ENCODE measurements at places on chromosomes 1 and 21.

DNA sequence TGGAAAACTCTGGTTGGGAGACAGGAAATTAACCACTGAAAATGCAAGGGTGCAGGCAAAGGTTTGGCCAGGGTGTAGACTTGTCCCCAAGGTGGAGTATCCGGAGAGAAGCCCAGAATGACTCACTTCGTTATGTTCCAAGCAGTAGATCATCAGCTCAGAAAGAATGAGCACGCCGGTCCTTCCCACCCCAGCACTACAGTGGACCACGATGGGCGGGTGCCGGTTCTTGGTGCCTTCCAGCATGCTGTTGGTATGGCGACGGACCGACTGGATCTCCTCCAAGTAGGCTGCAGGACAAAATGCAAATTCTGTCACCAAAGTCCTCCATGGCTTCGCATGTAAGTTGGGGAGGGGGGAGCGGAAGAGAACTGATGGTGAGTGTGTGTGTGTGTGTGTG is 83.4 kb downstream of the SMYD2 start:
- DNase-seq, result no peak

GRCh38 chr1:22731924-22732720 is 21.5 kb downstream of the EPHB2 start:
- DNase-seq, result no peak

- no peak for DNase-seq
Measured at GRCh38 chr21:36751383-36751782, 52.5 kb downstream of the SIM2 start.

- no peak for DNase-seq
Measured at GRCh38 chr1:236051242-236051791, 13.6 kb downstream of the NID1 start.

DNA sequence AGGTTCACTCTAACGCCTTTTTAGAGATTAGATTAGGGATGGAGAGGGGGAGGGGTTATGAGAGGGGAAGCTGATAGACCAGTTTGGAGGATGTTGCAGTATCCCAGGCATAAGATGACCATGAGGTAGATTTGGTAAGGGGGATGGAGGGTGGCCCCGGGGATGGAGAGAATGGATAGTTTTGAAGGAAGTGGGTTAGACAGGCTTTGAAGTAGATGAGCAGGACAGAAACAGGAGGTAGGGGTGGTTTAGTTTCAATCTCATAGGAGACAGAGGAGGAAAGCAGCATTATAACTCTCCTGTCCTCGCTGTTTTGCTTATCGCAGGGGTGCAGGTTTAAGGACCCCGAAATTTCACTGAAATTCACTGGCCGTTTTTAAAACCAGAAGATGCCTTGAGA is 11.8 kb downstream of the UBIAD1 start:
- DNase-seq, result no peak

- no peak for DNase-seq
Measured at GRCh38 chr1:117664314-117664713, 58.5 kb downstream of the TENT5C start.

- no peak for DNase-seq
Measured at GRCh38 chr1:10204003-10204642, 6.2 kb upstream of the KIF1B start.

GRCh38 chr21:45788198-45788597 is 144.7 kb downstream of the PCBP3 start:
- DNase-seq, result no peak

DNA sequence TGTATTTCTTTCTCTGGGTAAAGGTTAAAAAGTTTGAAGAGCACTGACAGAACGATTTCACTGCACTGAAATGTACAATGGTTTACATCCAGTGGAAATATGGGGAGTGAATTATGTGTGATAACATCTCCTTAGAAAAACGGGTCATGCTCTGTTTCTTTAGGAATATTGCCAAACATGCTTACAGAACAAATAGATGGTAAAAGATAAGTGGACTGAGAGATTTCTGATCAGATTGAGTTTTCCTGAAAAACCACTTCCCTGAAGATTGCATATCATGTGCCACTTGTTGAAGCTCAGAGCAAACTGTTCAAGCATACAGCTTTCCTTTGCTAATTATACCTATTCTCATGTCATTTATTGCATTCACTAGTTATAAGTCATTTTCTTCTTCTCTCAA is 29.9 kb upstream of the DISP1 start:
- no peak for DNase-seq

DNA sequence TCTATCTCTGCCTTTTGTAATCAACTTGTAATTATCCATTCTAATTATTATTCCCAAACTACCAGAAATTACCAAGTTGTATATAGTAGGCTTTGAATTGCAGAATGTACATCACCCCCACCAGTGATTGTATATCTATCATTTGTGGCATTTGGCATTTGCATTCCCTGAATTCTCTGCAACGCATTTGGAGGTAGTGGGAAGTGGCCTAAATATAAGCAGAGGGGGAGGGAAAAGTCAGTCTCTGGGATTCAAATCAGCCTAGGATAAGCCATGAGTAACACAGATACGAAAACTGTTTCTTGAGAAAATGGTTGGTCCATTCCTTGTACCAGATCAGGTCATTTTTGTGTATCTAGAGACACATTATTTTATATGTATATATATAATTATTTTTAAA is 20.7 kb downstream of the DDX20 start:
- DNase-seq, result no peak

DNA sequence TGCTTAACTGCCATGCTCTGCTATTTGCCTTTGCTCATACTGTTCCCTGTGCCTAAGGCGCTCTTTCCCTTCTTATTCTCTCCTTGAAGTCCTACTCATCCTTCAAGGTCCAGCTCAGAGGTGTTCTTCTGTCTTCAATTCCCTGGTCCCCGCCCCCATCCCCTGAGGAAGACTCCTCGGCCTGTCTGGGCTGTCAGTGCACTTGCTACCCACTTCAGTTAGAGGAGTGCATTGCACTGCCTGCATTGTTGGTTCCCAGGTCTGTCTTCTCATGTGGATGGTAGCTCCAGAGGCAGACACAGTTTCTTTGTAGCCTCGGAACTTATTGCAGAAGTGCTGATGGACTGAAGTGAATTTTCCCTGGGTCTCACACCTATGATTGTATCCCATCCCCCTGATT is 194.0 kb downstream of the C1orf94 start:
- no peak for DNase-seq

DNA sequence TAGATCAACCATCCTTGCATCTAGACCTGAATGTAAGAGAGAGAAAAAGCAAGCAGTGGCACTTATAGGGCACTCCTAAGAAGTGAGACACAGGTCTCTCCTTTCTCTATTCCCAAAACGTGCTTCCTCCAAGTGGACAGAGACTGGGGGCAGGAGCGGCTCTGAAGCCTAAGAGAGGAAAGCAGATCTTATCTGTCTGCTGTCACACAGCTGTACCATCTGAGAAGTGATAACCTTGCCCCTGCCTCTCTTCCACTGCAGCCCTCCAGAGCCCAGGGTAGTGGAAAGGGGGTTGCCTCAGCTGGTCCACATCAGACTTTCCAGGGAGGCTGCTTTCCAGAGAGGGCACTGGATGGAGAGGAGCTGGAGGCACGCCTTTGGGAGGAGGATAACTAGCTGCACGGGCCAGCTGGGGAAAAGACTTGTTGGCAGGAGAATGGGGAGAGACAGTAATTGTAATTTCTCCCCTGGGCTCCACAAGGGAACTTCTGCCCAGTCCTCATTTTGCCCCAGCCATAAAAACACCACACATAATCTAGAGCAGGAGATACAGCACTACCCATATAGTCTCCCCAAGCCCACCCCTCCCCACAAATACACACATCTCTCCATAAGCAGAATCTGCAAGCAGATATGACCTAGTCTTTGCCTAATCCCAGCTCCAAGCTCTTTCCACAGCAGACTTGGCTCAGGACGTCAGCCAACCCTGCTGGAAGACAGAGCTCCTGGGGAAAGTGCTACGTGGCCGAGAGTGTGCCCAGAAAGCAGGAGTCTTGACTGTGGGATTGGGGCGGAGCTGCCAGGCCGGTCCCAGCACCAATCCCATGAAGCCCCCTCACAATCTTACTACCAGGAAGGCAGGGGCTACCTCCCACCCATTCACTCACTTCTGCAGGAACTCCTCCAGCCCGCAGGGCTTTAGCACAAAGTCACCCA is 31.2 kb downstream of the PIK3C2B start:
- peak; percentile 83 for DNase-seq

DNA sequence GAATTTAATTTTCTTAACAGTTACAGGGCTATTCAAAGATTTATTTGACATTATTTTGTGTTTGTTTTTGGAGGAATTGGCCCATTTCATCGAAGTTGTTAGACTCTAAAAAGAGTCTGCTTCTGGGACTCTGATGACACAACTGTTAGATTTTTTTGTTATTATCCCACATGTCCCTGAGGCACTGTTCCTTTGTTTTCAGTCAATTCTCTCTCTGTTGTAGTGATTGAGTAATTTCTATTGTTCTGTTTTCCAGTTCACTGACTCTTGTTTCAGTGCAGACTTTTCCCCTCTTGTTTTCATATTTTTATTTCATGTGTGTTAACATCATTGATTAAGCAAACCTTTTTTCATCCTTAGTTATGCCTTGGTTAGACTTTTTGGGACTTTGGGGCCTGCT is 325.0 kb downstream of the ZNF326 start:
- DNase-seq, result no peak

- no peak for DNase-seq
Measured at GRCh38 chr1:20785907-20786252, 1.2 kb downstream of the HP1BP3 start.

- DNase-seq, result no peak
Measured at GRCh38 chr1:94265906-94266305, 28.5 kb upstream of the ARHGAP29 start.

DNA sequence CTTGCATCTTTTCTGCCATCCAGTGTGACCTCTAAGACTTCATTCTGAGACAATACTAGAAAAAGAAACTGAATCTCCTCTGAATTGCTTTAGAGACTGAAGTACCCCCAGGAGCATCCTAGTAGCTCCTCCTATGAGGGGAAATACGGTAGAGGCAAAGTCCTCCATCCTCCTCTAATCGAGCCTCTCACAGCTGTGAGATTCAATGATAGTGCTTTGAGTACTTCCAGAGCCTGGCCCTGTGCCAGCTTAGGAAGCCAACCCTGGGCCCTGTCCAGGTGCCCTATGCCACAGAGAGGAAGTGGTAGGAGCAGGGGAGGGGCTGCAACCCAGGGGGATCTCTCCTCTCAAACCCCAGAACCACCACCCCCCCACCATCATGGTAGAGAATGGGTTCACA is 10.7 kb downstream of the RORC start:
- no peak for DNase-seq

- DNase-seq, result no peak
Measured at GRCh38 chr1:116558140-116558549, 12.7 kb downstream of the CD58 start.

- no peak for DNase-seq
Measured at GRCh38 chr21:23017989-23018388, 2019.8 kb downstream of the NCAM2 start.

DNA sequence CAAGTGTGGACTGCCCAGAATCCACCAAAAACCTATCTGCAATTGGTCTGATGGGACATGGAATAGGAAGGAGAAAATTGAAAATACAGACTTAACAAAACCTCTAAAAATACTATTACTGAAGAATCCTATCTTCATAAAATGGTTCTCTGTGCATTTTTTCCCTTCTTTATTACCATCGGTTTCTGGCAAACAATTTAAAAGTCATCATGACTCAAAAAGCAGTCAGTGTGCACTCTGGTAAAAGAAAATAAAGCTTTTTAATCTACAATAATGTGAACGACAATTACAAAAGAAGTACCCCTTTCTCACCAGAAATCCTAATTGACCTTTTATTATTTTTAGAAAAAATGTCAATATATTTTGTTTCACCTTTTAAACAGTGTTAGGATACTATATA is 186.3 kb downstream of the TPR start:
- no peak for DNase-seq

- DNase-seq, result no peak
Measured at GRCh38 chr1:6861075-6861724, 75.9 kb downstream of the CAMTA1 start.

- DNase-seq, result no peak
Measured at GRCh38 chr1:239814306-239814881, 277.3 kb upstream of the FMN2 start.

DNA sequence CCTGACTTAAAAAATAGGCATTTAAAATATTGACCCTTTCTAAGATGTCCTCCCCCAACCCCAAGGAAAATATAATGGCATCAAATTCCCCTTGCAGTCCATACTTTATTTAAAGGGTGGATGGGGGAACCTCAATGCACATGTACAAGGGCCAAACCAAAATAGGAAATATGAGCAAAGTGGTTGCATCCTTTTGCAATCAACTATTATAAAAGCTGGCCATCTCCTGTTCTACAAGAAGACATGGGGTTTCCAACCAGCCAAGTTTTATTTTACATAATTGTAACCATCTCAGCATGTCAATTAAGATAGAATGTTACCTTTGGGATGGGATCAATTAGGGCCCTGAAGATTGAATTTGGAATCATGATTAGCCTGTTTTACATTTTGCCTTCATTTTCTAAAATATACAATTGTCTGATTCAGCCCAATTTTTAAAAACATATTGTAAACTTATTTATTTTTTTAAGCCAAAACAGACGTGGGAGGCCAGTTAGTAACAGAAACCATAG is 146.7 kb upstream of the NFIA start:
- no peak for DNase-seq

GRCh38 chr1:54342742-54343687 is 63.2 kb downstream of the SSBP3 start:
- no peak for DNase-seq

GRCh38 chr1:180157108-180157507 is 2.4 kb downstream of the QSOX1 start:
- DNase-seq, result no peak

- peak; percentile 45 for DNase-seq
Measured at GRCh38 chr21:45965084-45965809, 16.3 kb upstream of the COL6A1 start.

DNA sequence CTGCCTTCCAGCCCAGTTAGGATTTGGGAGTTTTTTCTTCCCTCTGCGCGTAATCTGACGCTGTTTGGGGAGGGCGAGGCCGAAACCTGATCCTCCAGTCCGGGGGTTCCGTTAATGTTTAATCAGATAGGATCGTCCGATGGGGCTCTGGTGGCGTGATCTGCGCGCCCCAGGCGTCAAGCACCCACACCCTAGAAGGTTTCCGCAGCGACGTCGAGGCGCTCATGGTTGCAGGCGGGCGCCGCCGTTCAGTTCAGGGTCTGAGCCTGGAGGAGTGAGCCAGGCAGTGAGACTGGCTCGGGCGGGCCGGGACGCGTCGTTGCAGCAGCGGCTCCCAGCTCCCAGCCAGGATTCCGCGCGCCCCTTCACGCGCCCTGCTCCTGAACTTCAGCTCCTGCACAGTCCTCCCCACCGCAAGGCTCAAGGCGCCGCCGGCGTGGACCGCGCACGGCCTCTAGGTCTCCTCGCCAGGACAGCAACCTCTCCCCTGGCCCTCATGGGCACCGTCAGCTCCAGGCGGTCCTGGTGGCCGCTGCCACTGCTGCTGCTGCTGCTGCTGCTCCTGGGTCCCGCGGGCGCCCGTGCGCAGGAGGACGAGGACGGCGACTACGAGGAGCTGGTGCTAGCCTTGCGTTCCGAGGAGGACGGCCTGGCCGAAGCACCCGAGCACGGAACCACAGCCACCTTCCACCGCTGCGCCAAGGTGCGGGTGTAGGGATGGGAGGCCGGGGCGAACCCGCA is at the start of gene PCSK9:
TSS of gene PCSK9 (plus strand) at position 207 of the 741 bp plus-strand sequence. CDS start at position 497, 290 bp downstream.
- DNase-seq, result no peak

- no peak for DNase-seq
Measured at GRCh38 chr1:99481391-99481996, 164.4 kb upstream of the PALMD start.

GRCh38 chr1:156136970-156137483 is 16.4 kb upstream of the SEMA4A start:
- DNase-seq, result no peak

Measured in ascending aorta (tissue), 2 donors.